ENCODE measurements at places on chromosomes 7 and 10.

DNA sequence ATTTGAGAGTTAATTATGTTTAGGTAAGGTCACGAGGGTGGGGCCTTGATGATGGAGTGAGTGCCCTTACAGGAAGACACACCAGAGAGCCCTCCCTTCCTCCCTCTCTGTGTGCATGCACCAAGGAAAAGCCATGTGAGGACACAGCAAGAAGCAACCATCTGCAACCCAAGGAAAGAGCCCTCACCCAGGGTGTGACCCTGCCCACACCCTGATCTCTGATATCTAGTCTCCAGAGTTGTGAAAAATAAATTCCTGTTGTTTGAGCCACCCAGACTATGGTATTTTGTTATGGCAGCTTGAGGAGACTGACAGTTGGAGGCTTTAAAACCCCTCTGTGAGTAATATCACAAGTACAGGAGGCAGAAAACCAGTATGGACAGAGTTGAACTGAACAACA, 15.0 kb upstream of the MCM10 start:
- DNase-seq: no peak

- DNase-seq: no peak
Measured at GRCh38 chr7:157972914-157973313, 614.7 kb downstream of the PTPRN2 start.

- peak; percentile 96 for DNase-seq
Measured at GRCh38 chr7:102991540-102992214, 78.9 kb downstream of the LRRC17 start.

- no peak for DNase-seq
Measured at GRCh38 chr10:97154162-97154561, 31.6 kb downstream of the SLIT1 start.

DNA sequence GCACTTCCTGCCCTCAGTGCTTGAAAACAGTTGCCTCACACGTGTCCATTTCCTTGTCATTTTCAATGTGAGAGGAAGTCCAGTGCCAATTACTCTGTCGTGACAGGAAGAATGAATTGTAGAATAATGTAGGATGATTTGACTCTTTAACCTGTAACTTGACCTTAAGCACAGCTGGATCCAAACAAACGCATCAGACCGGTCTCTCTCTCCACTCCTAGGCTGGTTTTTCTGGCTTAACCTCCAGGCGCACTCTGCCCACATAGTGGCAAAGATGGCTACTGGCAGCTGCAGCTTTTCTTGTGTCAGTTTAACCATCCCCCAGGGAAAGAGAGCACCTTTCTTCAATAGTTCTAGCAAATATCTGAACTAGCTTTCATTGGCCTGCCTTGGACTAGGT, 29.4 kb upstream of the PNLIPRP3 start:
- DNase-seq: no peak

DNA sequence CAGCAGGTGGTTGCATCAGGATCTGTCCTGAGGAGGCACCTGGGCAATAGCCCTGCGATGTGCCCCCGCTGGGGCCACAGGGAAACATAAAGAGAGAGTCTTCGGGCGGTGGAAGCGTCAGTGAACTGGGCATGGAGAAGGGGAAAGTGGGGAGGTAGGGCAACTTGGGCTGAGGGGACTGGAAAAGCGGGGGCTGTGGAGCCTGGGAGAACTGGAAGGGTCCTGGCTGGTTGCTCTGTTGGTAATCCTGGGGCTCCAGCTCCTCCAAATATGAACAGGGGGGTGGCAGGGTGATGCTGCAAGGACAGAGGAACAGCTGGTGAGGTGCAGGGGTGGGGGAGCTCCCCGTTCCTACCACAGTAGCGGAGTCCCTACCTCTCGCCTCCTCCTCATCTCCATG, 5.2 kb downstream of the NOBOX start:
- DNase-seq: no peak

- DNase-seq: no peak
Measured at GRCh38 chr10:48946891-48947500, 7.4 kb upstream of the LRRC18 start.

DNA sequence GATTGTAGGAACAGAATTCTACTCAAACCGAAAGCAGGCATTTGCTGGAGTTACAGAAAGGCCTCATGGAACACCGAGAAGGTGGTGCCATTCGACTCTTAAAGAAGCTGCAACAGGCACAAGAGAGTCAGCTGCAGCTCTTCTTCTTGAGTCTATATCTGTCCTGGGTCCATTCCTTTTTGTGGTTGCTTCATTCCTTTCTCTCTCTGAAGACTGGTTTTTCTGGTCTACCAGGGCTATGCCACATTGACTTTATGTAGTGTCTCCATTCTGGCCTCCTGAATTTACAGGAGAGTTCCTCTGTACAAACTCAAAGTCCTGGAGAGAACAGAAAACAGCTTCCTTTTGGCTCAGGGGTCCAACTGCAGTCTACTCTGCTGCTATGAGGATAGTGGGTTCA, 132.8 kb downstream of the CFTR start:
- no peak for DNase-seq

DNA sequence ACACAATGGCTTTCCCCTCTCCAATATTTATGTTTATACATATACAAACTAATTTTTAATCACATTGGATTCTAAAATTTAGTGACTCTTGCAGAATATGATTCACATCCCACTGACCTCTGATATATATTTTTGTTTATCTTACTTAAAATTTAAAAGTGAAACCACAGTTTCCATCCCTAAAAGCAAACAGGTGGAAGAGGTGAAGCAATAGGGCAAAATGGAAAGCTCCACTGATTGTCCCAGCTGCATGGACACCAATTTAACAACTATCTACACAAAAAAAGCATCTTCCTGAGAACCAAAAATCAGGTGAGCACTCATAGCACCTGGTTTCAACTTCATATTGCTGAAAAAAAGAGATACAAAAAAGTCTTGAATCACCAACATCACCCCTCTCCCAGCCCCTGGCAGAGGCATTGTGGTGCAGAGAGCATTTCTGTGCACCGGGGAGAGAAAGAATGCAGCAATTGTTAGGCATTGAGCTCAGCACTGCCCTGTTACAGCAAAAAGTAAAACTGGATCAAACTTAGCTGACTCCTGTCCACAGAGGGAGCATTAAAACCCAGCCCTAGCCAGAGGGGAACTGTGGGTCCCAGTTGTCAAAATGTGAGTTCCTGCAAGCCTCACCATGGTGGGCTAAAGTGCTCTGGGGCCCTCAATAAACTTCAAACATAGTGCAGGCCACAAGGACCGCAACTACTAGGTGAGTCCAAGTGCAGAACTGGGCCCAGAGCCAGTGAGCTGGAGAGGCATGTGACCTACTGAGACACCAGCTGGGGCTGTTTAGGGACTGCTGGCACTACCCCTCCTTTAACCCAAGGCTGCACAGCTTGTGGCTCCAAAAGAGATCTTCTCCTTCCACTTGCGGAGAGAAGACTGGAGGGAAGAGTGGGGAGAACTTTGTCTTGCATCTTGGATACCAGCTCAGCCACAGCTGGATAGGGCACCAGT, 92.1 kb downstream of the SIRT1 start:
- no peak for DNase-seq

DNA sequence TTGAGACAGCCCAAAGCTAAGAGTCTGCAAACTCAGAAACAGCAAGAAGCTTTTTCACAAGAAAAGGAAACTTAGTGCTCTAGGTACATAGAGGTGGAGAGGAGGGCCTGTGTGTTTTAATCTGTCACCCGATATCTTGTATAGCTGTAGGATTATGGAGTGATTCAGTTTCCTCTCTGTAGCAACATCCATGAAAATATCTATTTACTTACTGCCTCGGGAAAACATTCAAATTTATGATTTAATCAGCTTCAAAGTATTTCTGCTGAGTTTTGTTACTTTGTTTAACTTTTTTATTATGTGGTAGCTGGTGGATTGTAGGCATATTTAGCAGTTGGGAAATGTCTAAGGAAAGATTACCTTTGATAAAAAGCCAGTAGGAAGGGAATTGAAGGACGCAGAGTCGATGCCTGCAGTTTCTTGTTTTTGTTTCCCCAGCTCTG, 292.0 kb downstream of the CCDC3 start:
- no peak for DNase-seq

DNA sequence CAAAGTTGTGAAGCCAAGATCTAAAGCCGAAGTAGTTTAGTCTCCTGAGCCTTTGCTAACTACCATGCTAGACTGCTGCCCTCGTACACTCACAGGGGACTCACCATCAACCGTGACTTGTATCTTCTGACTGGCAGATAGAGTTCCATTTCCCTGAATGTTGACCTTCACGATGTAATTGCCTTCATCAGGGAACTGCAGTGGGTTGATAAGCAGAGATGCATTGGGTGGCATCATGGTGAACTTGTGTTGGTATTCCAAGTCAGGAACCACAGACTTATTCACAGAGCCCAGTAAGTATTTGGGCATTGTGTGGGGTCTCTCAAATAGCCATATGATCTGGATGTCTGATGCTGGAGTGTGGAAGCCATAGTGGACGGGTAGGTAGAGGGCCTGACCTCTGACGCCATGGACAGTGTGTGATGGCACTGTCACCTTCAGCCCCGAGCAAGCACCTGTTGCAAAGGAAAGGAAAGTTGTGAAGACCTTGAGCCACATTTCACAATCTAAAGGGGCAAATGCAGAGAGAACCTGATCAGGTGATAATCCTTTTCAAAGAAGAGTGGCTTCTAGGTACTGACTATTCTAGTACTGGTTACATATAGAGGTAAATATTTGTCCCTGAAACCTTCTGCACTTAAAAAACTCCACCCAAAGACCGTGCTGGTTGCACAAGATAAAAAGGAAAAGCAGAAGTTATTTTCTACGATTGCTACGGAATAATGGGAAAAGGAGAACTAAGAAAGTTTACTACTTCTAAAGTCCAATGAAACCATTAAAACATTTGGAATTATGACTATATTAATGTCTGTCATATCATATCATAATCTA, 7.1 kb downstream of the HEPACAM2 start:
- no peak for DNase-seq

GRCh38 chr7:90613088-90613498, 17.0 kb downstream of the CDK14 start:
- no peak for DNase-seq

GRCh38 chr10:121205625-121206024, 354.5 kb downstream of the WDR11 start:
- no peak for DNase-seq

DNA sequence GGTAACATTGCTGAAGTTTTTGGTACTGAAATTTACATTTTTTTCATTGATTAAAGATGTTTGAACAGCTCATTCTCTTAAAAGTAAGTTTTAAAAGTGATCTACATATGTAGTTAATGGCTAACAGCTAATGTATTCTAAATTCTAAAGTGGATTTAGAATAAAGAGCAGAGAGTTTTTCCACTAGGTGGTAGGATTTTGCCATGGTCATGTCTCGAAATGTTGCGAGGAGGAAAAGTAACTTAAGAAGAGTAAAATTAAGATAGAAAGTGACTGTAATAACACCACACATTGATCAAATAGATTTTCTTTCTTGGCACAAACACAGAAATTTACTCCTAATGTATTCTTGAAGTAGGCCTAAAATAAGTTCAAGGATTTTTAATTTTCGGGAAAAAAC, 19.8 kb downstream of the LSMEM1 start:
- DNase-seq: no peak

GRCh38 chr10:102344067-102344466, 51.4 kb upstream of the NFKB2 start:
- DNase-seq: no peak

DNA sequence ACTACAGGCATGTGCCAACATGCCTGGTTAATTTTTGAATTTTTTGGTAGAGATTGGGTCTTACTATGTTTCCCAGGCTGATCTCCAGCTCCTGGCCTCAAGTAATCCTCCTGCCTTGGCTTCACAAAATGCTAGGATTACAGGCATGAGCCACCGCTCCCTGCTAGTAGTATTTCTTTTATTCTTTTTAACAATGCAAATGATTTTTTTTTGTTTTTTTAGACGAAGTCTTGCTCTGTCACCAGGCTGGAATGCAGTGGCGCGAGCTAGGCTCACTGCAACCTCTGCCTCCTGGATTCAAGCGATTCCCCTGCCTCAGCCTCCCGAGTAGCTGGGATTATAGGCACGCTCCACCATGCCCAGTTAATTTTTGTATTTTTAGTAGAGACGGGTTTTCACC, 58.1 kb downstream of the SVIL start:
- DNase-seq: no peak

DNA sequence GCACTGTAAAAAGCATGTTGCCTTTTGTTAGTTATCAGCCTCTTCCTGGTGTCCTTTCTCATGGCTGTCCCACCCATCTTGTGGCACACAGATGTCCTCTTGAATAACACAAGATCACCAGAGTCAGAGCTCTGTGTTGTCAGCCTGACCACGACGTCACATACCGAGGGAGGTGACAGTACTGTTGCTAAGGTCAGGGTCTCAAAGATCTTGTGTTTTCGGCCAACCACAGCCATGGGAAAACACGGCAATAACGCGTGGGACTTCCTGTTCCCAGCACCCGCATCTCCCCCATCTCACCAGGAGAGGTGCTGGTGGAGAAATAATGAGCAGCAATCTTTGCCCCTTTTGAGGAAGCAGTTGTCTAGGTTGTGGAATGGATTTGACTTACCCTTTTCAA, 40.4 kb downstream of the NPVF start:
- DNase-seq: no peak

GRCh38 chr10:31134311-31134952, 102.8 kb upstream of the ZNF438 start:
- DNase-seq: no peak

DNA sequence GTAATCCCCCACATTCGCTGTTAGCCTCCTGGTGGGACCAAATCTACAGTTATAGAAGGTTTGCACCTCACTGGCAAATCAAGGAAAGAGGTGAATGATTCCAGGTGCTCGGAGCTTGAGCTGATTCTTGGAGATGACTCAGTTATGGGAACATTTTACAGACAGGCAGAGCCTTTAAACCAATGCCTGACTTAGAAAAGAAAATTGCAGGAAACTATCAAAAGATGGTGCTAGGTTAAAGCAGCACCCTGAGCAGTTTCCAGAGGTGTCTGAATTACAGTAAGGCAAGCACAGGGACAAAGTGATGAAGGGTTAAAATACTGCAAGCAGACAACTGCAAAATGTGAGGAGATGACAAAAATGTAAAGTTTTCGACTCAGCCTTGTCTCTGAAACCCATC, 2.9 kb downstream of the LRRTM3 start:
- DNase-seq: no peak

DNA sequence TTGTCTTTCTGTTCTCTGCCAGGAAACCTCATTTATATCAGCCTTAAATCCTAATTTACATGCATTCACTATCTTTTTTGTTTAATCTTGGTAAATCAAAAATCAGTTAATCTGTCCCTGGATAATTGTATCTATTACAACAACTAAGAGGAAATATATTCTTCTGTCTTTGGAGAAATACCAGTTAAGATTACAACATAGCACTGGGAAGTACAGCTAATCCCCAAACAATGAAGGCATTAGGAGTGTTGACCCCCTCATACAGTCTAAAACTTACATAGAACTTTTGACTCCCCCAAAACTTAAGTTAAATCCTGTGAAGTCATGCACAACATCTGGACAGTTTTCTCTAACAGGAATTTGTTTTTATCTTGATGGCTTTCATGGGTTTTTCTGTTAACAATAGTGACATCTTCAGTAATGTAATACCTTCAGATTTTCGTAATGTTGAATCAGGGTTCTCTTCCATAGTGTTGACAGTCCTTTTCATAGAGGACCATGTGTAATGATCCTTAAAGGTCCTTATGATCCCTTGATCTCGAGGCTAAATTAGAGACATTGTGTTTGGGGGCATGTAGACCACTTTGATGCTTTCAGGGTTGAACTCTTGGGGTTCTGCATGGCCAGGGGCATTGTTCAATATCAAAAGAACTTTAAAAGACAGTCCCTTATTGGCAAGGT, 24.1 kb upstream of the ABCC2 start:
- no peak for DNase-seq

GRCh38 chr10:110420401-110421193, 77.1 kb upstream of the DUSP5 start:
- no peak for DNase-seq

Data from HCT116 (cell line).